Activated naive CD4-positive, alpha-beta T cell treated with anti-CD3 and anti-CD28 coated beads for 36 hours (primary cell): ENCODE measurements at places on chromosomes 4 and X. TPM values are rescaled to one million over a fixed set of nuclear protein-coding genes. Genes with fewer than 3 reads are reported as not detected.

The BMPR1B gene
- not detected for total RNA-seq

GRCh38 chr4:114349543-114350175, 248.9 kb upstream of the UGT8 start:
- H3K27me3 ChIP-seq, result no peaks in the 10 kb centered on the region
- no peaks in the 10 kb centered on the region for H3K36me3 ChIP-seq
- no peak overlapping the region for H3K4me3 ChIP-seq
- no peaks in the 10 kb centered on the region for H3K4me1 ChIP-seq
- no peak overlapping the region for H3K27ac ChIP-seq

DNA sequence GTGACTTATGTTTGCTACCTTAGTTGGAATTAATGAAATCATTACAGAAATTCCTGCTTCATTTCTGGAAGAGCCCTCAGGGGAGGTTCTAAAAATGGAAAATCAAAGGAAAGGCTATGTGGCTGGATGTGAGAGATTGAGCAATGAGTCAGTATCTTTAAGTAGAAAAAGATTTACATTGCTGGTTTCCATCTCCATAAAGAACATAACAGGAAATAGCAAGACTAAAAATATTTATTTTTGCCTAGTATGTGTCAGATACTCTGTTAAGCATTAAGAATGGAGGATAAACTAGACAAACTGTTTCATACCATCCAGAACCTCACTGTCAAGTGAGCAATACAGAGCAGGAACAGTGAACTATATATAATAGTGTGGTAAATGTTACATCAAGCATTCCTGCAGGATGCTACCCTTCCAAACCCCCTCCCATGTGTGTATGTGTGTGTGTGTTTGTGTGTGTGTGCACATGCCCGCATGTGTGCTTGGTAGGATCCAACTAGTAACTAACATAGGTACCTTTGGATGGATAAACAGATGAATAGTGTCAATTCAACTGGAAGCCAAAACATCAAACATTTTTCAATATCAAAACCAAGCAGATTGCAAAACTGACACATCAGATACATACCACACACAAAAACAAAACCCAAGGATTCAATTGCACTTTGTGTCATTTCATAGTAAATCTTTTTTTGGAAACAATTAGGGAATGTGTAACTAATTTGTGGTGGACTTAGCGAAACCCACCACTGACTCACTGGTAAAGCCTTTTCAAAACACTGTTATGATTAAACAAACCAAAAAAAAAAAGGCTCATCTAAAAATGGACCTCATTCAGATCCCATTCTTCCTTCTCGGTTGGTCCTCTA, 223.4 kb downstream of the SHROOM3 start:
- no peak for DNase-seq
- no peak overlapping the region for H3K27ac ChIP-seq
- no peaks in the 10 kb centered on the region for H3K36me3 ChIP-seq
- H3K4me1 ChIP-seq, result no peaks in the 10 kb centered on the region
- no peak overlapping the region for H3K4me3 ChIP-seq
- no peaks in the 10 kb centered on the region for H3K27me3 ChIP-seq

GRCh38 chr4:84683064-84683850, 100.3 kb downstream of the CDS1 start:
- peaks cover 14% of the 10 kb centered on the region for H3K27me3 ChIP-seq
- no peaks in the 10 kb centered on the region for H3K36me3 ChIP-seq
- H3K4me3 ChIP-seq, result no peak overlapping the region
- peaks cover 8% of the 10 kb centered on the region for H3K4me1 ChIP-seq
- H3K27ac ChIP-seq, result no peak overlapping the region

- H3K4me3 ChIP-seq, result no peak overlapping the region
- peaks cover 5% of the 10 kb centered on the region for H3K4me1 ChIP-seq
- no peaks in the 10 kb centered on the region for H3K27me3 ChIP-seq
Observed at GRCh38 chrX:17913801-17914200, 52.7 kb upstream of the RAI2 start.

DNA sequence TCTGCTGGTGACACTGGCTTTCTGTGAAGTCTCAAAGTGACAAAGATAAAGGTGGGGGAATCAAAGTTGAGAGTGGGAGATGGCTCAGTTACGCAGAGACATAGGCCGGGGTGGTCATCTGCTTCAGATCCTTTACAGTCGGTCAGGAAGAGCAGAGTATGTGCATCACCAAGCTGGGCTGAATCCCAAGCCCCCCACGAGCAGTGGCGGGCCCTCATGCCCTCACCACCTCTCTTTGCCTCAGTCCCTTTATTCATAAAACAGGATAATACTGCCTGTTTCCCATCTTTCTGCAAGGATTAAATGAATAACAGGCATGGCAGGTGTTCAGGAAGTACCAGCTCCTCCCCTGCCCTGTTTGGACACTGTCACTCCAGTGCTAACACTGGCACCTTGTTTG, 135.6 kb downstream of the EVC2 start:
- DNase-seq, result no peak
- H3K4me1 ChIP-seq, result no peaks in the 10 kb centered on the region
- no peak overlapping the region for H3K27ac ChIP-seq

- H3K4me1 ChIP-seq, result no peaks in the 10 kb centered on the region
- H3K27ac ChIP-seq, result no peak overlapping the region
- H3K4me3 ChIP-seq, result no peak overlapping the region
- peaks cover 13% of the 10 kb centered on the region for H3K27me3 ChIP-seq
Observed at GRCh38 chr4:110371016-110371770, 104.8 kb upstream of the ENPEP start.
